ENCODE measurements at places on chromosomes 11 and 22.

DNA sequence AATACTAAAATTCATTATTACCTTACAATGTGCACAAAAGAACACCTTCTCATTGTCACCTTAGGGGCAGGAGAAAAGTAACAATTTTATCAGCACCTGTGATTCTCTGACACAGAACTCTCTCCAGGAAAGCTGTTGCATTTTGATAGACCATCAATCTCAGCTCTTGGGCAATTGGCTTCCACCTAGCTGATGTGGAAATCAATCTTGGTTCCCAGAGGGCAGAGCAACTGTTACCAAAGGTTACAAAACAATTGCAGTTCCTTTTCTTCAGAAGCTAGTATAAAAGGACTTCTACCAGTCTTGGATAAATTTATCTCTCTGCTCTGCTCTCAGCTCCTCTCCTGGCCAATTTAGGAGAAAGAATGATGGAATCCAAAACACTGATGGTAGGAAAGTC is 157.8 kb upstream of the DDI1 start:
- DNase-seq: no peak

- no peak for DNase-seq
Measured at GRCh38 chr22:38733329-38733723, 22.5 kb downstream of the SUN2 start.

DNA sequence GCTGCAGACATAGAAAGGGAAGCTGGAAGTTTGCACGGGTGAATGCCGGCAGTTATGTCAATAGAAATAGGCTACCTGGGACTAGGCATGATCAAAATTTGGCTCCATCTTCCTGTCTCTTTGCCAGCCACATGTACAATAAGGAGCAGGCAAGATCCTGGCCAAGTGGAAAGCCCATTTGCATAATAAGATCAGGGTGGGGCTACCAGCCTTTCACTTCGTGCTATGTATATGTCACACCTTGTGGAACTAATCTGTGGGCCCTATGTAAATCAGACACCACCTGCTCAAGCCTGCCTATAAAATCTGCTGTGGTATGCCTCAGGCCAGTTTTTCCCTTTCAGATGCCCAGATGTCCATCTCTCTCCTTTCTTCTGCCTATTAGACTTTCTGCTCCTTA is 79.3 kb upstream of the DRD2 start:
- DNase-seq: no peak

- peak; percentile 94 for DNase-seq
Measured at GRCh38 chr11:132072044-132072857, 701.8 kb downstream of the NTM start.

DNA sequence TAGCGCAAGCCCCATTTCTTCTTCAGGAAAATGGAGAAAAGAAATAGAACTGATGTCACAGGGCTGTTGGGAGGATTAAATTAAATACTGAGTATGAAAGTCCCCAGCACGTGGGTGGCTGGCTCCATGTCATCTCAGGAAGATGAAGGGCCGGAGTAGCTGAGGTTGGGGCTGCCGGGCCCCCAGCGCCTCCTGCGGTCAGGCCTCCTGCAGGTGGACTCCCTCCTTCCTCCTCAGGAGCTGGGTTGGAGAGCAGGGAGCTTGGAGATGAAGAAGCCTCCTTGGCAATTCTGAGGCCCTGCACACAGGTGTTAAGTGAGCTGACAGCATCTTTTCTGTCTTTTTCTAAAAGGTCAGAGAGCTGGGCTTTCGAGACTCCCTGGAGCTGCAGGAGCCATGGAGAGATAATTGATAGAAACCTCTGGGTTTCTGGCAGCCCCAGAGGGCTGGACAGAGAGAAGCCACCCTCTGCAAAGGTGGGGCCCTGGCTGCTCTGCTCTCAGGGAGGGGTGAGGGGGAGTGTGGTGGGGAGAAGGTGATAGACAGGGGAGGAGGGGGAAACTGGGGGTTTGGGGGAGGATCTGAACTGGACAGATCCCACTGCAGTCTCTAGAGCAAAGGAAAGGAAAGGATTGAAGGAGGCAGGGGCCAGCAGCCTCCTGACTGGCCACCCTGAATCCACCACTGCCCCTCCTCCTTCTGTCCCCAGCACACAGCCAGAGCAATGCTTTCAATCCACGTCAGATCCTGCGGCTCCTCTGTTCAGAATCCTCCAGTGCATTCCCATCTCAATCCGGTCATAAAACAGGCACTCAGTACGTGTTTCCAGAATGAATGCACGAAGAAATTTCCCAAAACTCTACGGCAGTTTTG is 210.8 kb downstream of the CEP164 start:
- no peak for DNase-seq

GRCh38 chr11:88345949-88346348 is 8.4 kb upstream of the CTSC start:
- DNase-seq: no peak

DNA sequence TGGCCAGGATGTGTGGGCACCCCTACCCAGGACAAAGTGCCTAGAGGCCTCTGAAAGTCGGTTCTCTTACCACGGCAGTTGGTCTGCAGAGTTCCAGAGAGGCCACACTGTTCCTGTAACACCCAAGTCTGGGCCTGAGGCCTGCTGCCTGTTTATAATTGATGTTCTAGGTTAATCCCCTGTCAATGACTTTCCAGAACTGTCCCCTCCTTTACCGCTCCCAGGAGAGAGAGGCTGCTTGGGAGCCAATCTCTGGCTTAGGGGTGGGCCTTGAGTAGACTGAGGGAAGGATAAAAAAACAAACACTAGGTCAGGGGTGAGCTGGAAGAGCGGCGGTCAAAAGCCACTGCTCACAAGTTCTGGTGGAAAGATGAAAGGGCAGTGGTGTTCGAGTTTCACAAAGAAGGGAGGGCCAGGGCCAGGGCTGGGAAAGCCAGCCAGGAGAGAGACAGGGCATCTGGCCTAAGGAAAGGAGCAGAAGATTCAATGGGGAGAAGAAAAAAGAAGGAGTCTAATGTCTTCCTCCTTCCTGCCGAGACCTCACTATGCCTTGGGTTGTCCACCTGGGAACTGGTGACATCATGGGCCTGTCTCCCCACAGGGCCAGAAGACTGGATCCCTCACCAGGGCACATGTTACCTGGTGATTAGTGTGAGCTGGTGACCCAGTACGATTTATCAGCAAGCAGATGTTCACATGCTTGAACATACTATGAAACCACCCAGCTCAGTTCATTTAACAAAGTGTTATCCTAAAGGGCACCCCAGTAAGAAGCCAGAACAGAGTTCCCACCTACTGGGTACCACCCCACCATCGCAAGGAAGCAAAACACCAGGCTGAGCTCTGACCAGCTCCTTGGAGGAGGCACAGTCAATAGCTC is 50.2 kb downstream of the PC start:
- DNase-seq: no peak

Data from HS-27A (cell line).